ENCODE measurements at places on chromosomes 5 and 9. TPM values are rescaled to one million over a fixed set of nuclear protein-coding genes. Genes with fewer than 3 reads are reported as not detected.

The IFNK gene
- total RNA-seq = not detected

The MEIKIN gene
- total RNA-seq = not detected

The CDH10 gene
- total RNA-seq = 0.20 TPM

The TXNDC8 gene
- total RNA-seq = not detected

The IRX1 gene
- not detected for total RNA-seq

The NTRK2 gene
- 0.83 TPM for total RNA-seq

The GLRA1 gene
- total RNA-seq = not detected

The FAM153A gene
- not detected for total RNA-seq

The PDE6A gene
- not detected for total RNA-seq

The PCDHB12 gene
- 0.80 TPM for total RNA-seq

The C9orf85 gene
- total RNA-seq = 15.2 TPM

The HAVCR2 gene
- not detected for total RNA-seq

The ADRA1B gene
- total RNA-seq = 0.43 TPM

The SEPTIN8 gene
- total RNA-seq = 48.9 TPM

The OR13J1 gene
- not detected for total RNA-seq

DNA sequence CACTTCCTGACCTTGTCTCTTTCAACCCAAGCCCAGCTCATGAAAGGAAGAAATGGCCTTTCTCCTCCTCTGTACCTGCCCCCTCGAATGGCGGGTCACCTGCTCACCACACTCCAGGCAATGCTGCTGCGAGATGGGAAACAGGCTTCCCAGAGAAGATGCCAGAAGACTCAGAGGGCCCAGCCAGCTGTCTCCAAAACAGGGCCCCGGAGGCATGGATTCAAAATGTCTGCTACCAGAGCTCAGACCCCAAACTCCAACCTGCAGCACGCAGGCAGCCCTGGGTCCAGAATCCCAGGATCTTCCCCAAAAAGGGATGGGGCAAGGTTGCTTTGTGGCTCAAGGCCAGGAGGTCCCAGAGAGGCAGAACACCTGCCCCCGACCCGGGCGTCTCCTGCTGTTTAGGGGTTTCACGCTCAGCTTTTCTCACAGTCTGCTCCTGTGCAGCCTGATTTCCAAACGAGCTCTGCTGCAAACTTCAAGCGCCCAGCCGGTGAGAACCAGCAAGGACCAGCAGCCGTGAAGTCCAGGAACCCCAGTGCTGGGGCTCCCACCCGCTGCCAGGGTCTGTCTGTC, 42.5 kb downstream of the VAV2 start:
- no peak for DNase-seq

DNA sequence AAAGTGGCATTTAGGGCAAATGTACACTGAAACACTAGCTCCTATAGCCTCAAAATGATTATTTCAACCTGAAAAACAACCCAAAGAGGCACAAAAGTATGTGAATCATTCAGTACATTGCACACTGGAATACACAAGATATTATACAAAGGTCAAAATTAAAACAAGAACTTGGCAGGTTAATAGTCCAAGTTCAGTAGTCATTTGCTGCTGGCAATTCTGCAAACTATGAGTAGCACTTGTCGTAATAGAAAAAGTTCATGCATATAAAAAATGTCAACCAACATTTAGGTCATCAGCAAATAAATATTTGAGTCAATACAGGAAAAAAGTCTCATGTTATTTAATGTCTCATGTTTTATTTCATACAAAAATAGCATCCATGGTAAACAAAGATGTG, 98.7 kb downstream of the LPAR1 start:
- DNase-seq = no peak

DNA sequence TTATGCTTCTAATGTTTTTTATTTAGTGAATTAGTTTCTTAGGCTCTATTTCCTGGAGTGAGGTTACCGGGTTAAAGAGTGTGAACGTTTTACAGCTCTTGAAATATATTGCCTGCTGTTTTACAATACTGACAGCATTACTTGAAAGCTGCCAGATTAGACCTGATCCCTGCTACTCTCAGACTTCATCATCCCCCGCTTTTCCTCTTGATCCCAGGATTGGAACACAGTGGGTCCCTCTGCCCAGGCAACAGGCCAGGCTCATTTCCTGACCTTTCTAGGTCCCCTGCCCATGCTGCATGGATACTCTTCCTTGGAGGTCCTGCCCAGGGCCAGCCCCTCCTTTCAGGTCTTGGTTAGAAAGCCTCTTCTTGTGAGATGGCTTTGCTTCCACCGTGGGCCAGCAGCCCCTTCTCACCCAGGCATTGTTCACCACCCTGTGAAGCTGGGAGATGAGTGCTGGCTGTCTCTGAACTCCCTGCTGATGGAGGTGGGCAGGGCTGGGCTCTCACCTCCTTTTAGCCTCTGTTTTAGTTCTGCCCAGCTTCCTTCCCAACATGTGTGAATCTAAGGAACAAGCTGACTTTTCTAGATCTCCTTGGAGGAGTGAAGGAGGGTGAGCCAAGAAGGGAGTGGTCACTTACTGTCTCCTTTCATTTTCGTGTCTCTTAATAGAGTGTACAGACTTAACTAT, 15.5 kb upstream of the FAM120AOS start:
- no peak for DNase-seq

DNA sequence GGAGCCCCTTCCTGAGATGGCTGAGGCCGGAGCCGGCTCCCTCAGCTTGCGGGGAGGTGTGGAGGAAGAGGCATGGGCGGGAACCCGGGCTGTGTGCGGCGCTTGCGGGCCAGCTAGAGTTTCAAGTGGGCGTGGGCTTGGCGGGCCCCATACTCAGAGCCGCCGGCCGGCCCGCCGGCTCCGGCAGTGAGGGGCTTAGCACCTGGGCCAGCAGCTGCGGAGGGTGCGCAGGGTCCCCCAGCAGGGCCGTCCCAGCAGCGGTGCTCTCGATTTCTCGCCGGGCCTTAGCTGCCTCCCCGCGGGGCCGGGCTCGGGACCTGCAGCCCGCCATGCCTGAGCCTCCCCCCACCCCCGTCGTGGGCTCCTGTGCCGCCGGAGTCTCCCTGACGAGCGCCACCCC, 67.9 kb upstream of the SLC28A3 start:
- DNase-seq = no peak

DNA sequence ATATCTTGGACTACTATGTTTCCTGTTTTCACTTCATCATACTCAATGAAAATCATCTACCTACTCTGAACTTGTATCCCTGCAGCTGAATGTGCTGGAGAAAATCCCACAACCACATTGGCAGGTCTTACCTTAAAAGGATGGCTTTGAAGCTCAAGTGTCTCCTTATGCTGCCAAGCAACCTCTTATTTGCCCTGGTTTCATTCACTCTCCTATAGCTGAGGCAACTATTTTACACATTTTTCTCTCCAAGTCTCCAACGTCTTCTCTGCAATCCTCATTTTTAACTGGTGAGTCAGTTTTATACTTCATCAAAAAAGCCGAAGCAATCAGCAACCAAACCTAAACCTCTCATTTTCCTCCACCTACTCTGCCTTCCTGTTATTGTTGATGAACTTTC, 49.7 kb downstream of the POU4F3 start:
- peak; percentile 25 for DNase-seq

- no peak for DNase-seq
Observed at GRCh38 chr9:129240581-129241211, 62.6 kb upstream of the IER5L start.

GRCh38 chr5:59569608-59570334, 323.8 kb downstream of the PDE4D start:
- DNase-seq = no peak

- no peak for DNase-seq
Observed at GRCh38 chr5:109859537-109859936, 169.8 kb downstream of the MAN2A1 start.

- no peak for DNase-seq
Observed at GRCh38 chr9:131728961-131729360, 10.9 kb downstream of the RAPGEF1 start.

GRCh38 chr9:81389569-81389993, 299.8 kb downstream of the TLE1 start:
- DNase-seq = peak; percentile 97

GRCh38 chr9:32423371-32423770, 38.9 kb downstream of the ACO1 start:
- DNase-seq = peak; percentile 69

DNA sequence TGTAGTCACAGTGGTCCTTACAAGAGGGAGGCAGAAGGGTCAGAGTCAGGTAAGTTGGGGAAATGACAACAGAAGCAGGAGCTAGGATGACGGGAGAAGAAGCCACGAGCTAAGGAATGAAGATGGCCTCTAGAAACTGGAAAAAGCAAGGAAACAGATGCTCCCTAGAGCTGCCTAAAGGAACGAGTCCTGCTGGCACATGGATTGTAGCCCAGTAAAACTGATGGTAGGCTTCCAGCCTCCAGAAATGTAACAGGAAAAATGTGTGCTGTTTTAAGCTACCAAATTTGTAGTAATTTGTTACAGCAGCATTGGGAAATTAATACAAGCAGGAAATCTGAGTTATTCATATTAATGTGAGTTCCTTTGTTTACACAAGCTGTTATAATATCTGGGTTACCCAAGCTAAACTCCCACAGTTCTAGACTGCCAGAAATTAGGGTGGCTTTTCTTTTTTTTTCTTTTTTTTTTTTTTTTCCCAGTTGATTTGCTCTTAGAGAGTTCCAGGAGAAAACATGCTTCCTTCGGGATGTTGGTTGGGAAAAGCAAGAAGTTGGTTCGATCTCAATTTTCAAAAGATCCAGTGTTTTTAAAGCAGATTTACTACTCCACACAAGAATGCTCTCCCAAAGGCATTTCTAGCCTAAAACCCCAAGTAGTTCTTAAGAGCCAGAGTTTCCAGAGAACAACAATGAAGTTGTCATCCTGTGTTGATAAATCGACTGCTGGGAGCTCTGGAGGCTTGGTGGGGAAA, 400.0 kb upstream of the SLC24A2 start:
- DNase-seq = no peak

- no peak for DNase-seq
Observed at GRCh38 chr5:146906803-146907202, 28.2 kb upstream of the PPP2R2B start.

DNA sequence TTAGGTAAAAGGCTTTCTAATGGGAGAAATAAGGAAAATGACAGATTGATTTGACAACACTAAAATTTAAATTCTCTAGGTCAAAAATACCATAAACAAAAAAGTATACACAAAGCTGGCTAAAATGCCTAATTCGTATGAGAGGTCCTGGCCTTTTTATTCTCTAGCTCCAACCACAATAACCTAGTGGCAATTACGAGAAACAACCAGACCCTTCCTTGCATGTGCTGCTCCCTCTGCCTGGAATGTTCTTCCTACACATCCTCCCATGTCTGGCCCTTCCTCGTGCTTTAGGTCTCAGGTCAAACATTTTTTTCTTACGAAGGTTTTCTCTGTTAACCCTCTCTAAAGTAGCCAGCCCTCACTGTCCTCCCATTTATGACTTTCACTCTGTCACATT, 176.4 kb upstream of the PLPPR1 start:
- DNase-seq = no peak

DNA sequence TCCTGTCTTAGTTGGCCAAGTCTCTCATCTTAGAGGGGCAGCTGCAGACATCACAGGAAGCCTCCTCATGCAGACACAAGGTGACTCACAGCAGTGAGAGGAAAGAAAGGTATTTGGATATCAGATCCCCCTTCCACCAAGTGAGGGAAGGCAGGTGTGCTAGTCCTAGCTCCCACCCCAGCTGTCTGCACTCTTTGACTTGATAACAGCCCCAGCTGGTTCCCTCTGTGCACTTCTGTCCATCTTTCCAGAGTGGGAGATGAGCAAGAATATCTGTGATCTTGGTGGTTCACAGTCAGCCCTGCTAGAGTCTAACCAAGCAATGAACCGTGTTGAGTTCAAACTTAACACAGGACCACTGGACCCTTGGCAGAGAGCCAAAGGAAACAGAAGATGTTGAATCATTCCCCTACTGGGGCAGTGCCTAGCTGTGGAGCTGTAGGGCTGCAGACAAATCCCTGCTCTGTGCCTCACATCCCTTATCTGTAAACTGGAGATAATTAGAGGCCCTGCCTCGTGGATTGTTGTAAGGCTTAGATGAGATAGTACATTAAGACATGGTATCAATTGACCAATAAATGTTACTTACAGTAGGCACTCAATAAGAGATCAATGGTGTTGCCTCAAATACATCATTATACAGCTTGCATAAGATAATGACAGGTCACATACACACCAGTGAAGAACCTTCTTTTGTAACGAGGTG, 39.1 kb downstream of the SH3RF2 start:
- DNase-seq = peak; percentile 77

GRCh38 chr9:92185096-92185495, 69.9 kb upstream of the SPTLC1 start:
- no peak for DNase-seq

DNA sequence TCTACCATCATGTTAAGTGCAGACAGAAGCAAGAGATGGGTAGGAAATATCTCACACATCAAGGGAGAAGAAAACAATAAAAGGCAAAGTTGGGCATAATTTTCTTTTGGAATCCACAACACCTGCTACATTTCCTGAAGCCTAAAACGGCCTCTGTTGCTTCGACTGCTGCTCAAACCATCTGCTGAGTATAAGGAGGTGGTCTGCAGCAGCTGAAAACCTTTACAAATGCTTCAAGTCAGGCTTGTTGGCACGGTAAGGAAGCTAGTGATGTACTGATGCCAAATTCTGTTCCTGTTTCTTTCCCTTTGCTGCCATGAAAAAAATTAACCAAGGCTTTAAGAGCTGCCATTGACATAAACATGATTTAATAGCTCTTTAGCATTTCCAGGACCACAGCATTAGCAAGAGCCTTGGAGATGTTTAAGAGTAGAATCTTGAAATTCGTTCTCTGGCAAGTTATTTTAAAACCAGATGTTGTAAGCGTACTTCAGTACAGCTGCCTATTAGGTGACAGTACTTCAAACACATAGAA, 75.6 kb downstream of the DMRTA1 start:
- DNase-seq = no peak

DNA sequence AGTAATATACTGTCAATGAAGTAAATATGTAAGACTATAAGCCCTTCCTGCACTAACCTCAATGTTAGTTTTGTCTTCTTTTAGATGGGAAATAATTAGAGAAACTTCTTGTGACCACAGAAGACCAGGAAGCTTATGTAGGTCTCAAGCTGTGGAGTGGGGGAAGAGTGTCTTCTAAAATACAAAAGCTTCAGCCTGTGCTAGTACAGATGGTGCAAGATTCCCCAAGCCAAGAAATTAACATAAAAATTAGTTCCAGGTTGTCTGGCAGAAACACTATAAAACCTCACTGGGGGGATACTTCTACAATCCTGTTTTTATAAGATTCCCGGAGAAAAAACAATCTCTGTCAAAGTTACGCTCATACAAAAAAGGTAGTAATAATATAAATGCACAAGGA, 103.6 kb downstream of the FNBP1 start:
- no peak for DNase-seq

- DNase-seq = no peak
Observed at GRCh38 chr9:69535286-69535832, 136.8 kb downstream of the APBA1 start.

GRCh38 chr9:27471366-27471765, 52.7 kb upstream of the IFNK start:
- no peak for DNase-seq

Measured in HFFc6 (cell line).